ENCODE measurements at places on chromosomes 7 and 10.
A peak's percentile ranks its signal among the peaks of the same experiment; 100 is the strongest.

- DNase-seq = peak; percentile 65
Observed at GRCh38 chr10:77319557-77319956, 318.1 kb downstream of the KCNMA1 start.

DNA sequence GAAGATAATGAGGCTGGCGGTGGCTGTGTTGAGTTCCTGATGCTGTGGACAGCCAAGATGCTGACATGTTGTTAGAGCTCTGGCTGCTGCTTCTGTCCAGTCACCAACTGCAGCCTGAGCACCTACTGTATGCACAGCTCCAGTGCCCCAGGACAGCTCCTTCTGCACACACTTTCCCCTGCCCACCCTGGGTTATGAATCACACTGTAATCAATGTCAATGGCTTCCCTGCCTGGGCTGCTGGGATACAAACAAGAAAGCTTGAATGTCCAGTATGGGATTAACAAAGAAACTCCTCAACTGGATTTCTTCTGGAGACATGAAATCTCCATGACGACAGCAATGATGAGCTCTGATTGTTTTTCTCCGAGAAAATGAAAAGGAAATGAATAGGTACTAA lies 172.0 kb downstream of the GFRA1 start:
- no peak for DNase-seq

DNA sequence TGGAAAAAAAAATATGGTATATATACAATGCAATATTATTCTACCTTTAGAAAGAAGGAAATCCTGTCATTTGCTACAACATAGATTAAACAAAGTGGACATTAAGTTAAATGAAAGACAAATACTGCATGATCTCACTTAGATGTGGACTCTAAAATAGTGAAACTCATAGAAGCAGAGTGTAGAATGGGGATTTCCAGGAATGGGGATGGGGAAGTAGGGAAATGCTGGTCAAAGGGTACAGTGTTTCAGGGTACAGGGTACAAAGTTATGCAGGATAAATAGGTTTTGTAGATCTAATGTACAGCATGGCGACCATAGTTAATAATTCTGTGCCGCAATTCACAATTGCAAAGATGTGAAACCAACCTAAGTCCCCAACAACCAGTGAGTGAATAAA lies 385.5 kb downstream of the SFMBT2 start:
- DNase-seq = no peak

DNA sequence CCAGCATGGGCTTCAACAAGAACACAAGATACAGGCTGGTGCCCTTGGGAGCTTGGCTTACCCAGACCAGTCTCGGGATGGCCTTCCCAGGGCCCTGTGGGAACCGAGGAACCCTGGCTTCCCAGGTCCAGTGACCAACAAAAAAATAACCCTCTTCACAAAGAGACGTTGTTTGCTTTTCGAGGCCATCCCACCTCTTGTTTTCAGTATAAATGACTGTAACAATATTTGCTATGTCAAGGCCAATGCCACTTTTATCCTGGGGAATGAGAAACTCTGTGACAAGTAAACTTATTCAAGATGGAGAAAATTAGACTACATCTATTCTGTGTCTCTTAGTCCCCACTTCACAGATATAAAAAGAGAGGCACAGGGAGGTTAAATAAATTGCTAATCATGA lies 138.8 kb downstream of the PRPF18 start:
- DNase-seq = no peak

DNA sequence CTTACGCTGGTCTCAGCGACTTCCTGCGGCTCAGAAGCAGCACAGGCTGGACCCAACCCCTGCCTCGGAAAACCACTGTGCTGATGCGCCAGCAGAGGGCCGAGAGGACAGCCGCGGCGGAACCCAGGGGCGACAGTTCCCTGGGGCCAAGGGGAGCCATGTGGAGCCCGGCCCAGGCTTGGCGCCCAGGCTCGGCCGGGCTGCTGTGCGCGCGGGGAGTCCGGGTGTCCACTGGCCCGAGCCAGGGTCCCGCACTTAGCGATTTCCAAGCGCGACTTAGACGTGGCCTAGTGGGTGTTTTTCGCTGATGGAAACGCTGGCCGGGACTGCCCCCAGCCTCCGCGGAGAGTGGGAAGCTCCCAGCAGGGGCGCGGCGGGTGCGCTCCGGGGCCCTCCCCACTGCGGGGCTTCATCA lies 18.6 kb upstream of the ZNF32 start:
- DNase-seq = peak; percentile 13

- no peak for DNase-seq
Observed at GRCh38 chr7:35040906-35041305, 3.6 kb upstream of the DPY19L1 start.

GRCh38 chr7:70712942-70713341 lies 419.0 kb upstream of the GALNT17 start:
- DNase-seq = no peak

- DNase-seq = peak; percentile 58
Observed at GRCh38 chr7:119996634-119997033, 276.3 kb upstream of the KCND2 start.

DNA sequence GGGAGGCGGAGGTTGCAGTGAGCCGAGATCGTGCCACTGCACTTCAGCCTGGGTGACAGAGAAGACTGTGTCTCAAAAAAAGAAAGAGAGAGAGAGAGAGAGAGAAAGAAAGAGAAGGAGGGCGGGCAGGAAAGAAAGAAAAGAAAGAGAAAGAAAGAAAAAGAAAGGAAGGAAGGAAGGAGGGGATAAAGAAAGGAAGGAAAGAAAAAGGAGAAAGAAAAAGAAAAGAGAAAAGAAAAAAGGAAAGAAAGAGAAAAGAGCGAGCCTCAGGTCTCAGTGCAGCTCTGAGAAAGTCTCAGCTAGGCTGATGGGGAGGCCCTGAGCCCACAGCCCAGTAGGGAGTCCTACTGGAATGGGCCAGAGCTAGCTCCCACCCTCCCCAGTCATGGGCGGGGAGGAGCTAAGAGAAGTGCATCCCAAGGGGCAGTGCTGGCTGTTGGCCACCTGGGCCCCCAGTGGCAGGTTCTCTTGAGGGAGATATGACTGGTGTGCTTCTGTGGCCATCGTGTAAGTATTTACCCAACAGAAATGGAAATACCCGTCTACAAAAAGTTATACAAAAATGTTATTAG lies 69.3 kb downstream of the ABRAXAS2 start:
- no peak for DNase-seq

DNA sequence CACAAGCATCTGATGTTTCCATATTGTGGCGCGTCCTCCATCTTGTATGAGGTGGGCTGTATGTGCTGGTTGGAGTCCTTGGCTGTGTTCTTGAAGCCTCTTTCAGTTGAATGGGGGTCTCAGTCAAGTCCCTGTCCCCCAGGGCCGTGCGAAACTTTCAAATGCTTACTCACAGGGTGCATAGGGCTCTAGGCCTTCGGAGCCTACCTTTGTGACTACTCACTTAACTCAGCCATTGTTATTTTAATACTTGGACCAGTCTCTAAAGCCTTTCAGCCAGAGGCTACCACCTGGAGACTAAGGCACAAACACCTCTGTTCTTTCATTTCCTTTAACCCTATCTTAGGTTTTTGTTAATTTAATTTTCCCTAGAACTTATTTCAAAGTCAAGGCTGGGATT lies 785.9 kb downstream of the GATA3 start:
- DNase-seq = no peak

Measured in IMR-90 (cell line).